ENCODE measurements at places on chromosomes 6 and 20. TPM values are rescaled to one million over a fixed set of nuclear protein-coding genes. Genes with fewer than 3 reads are reported as not detected.

DNA sequence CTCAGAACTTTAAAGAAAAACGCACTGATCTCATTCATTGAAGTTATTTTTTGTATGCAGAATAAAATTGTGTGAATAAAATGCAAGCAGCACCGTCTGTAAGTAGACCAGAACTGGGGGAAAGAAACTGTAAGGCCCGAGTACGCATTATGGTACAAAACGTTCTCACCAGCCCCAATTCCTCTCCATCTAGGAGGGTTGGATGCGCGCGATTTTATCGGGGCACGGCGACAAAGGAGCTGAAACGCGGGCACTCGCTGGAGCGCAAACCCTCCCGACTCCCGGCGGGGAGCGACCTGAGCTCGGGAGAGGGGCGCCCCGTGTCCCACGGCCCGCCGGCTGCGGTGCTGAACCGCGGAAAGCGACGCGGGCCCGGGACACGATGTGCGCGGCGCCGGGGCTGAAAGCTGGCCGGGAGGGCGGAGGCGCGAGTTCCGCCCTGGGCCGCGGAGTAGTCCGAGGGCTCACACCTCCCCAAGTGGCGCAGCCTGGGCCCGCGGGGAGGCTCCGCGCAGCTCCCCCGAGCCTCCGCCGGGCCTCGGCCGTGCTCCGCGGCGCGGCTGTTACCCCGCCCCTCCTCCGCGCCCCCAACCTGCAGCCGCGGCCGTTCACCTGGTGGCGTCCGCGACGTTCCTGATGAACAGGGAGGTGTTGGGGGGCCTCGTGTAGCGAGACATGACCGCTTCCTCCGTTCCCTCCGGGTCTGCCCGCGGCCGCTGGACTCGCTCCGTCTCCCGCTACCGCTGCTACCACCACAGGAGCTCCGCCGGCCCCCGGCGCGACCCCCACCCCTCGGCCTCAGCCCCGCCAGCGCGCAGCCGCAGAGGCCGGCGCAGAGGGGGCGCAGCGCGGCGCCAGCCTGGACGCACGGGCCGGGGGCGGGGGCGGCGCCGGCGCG, at the start of gene SRSF12:
Gene SRSF12, minus strand, starts transcription at position 861 of the 898 bp plus-strand sequence. Its CDS starts 184 bp downstream, at position 677.
- DNase-seq: no peak

- no peak for DNase-seq
Measured at GRCh38 chr6:37256692-37257319, 766 bp upstream of the TBC1D22B start.

DNA sequence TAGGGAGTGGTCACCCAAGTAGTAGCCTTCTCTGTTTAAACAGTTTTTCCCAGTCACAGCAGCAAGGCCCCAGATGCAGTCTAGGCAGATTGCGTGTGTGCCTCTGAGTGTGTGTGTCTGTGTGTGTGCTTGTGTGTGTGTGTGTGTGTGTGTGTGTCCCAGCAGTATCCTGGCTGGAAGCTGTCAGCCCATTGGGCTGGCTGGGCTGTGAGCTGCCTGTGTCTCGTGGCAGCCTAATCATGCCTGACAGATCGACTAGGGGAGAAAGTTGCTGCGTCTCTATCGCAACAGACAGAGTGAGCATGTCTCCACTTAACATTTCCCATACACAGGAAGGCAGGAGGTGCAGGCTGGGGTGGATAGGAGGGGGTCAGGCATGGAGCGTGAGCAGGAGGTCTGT, 42.9 kb upstream of the LRFN2 start:
- no peak for DNase-seq

GRCh38 chr6:71706523-71706922, 179.8 kb upstream of the RIMS1 start:
- no peak for DNase-seq

- DNase-seq: no peak
Measured at GRCh38 chr6:109503327-109504224, 20.6 kb upstream of the ZBTB24 start.

DNA sequence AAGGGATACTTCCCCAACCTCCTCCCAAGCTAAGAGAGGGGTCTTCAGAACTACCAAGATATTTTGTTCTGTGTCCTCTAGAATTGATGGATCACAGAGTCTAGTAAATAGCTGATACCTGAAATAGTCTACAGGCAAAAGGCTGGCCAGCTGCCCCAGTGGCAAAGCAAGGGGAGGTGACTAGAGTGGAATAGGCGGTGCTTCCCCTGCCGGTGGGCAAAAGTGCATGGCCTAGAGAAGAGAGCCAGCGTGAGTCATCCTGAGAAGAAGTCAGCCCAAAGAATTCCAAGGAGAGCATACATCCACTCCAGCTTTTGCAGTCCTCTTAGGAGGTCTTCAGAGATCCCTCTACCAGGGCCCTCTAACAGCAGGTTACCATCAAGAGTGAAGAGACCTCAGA, 14.7 kb downstream of the DPPA5 start:
- DNase-seq: no peak

DNA sequence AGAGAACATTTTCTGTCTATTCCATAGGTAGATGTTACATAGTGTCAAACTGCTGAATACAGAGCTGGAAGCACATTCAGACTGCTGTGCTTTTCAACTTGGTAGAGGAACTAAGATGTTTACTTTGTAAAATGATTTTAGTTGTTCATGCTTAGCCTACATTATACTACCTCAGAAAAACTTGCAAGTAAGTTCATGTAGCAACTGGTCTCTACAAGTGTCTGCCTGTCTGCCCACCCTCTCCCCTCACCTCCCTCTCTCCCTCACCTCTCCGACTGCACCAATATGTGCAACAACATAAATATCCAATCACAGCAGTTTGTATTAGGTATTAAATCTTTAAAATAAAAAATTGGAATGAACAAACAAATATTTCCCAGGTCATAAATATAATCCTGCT, 25.3 kb downstream of the ELOVL4 start:
- DNase-seq: no peak

- no peak for DNase-seq
Measured at GRCh38 chr6:39893286-39893685, 41.0 kb downstream of the MOCS1 start.

DNA sequence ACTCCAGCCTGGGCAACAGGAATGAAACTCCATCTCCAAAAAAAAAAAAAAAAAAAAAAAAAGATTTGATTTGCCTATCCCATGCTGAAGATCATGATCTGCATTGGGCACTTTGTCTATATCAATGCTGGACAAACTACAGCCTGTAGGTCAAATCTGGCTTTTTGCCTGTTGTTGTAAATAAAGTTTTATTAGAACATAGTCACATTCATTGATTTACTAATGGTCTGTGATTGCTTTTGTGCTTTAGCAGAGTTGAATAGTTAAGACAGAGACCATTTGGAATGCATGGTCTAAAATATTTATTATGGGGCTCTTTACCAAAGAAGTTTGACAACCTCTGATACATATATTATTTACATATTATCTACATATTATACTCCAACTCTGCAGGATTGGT, 14.0 kb downstream of the PBOV1 start:
- no peak for DNase-seq

DNA sequence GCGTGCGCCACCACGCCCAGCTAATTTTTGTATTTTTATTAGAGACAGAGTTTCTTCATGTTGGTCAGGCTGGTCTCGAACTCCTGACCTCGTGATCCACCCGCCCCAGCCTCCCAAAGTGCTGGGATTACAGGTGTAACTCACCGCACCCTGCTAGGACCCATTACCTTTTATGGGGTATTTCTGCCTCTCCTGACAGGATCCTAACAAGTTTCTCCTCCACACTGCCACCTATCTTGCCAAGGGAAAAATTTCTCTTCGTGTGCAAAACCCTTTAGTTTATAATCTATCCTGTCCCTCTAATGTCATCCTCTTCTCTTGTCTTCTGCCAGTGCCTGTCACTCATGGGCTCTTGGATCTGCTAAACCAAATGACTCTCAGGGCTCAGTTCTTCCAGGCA, 1.9 kb downstream of the STMND1 start:
- no peak for DNase-seq

OR2B6 gene
- total RNA-seq: not detected

CEP250 gene
- 19.9 TPM for total RNA-seq

Data from esophagus squamous epithelium (tissue), 5 donors.